NCI-H524 (cell line): ENCODE measurements at places on chromosomes 11 and 22.

DNA sequence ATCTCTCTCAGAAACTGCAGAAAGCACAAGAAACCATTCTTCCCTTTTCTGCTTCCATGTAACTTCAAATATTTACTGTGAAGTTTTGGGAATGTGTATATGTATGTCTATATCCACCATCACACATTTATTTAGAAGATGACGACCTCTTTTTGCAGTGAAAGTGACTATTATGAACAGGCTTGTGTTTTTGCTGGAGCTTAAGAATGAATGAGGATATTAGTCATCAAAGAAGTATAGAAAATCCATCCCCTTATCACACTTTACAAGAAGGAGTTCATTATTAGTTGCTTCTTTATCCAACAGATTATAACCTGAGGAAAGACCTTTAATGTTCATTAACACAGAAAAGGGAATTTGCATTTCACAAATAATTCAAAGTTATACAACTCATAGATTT lies 21.1 kb upstream of the SLC5A12 start:
- DNase-seq = no peak

GRCh38 chr11:12678991-12679390 lies 4.8 kb downstream of the TEAD1 start:
- DNase-seq = no peak

GRCh38 chr11:94769880-94770279 lies 1.7 kb downstream of the AMOTL1 start:
- DNase-seq = peak; percentile 16

DNA sequence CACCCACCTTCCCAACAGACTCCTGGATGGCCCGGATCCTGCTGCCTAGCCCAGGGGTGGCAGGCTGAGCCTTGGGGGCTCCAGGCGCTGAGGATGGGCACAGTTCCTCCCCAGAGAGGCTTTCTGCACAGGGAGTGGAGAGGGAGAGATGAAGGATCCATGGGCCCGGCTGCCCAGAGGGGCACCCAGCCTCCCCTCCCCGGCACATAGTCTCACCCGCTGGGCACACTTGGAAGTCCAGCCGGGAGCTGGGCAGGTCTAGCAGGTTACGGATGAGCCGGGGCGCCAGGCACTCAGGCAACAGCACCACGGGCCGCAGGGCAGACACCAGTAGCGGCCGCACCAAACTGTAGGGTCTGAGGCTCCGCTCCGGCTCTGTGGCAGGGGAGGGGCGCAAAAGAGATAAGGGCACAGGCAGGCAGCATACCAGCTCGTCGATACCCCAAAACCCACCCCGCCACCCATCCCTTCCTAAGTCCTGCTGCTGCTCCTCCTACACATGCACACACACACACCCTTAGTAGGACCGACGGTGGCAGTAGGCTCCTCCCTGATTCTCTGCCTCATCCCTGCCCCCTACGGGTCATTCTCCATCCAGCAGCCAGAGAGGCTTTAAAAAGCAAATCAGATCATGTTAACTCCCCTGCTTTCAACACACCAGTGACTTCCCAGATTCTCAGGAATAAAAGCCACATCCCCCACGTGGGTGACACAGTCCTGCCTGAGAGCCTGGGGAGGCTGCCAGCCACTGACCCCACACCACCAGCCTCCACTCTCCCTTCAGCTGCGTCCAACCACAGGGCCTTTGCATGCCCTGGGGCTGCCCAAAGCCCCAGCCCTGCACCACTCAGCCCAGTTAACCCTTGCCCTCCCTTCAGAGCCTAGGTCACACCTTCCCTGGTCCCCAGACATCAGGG lies 6.5 kb upstream of the MFNG start:
- DNase-seq = no peak

GRCh38 chr11:102138223-102138622 lies 28.0 kb downstream of the YAP1 start:
- DNase-seq = no peak

- no peak for DNase-seq
Measured at GRCh38 chr22:45008186-45008681, 1.6 kb downstream of the PHF21B start.

DNA sequence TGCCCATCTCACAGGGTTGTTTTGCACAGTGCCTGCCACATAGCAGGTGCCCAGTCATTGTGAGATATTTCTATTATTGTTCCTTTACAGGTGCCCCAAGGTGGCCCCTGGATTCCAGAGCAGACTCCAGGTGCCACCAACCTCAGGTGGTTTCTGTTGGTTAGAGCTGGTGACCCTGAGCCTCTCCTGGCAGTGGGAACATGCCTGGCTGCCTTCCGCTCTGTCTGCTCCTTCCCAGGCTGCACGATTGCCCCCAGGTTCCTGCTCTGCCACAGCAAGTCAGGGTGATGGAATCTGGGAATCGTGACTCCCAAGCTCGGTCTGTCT lies 12.6 kb upstream of the OMP start:
- no peak for DNase-seq
